Iris pigment epithelial cell (primary cell): ENCODE measurements at places on chromosomes 4 and X.

DNA sequence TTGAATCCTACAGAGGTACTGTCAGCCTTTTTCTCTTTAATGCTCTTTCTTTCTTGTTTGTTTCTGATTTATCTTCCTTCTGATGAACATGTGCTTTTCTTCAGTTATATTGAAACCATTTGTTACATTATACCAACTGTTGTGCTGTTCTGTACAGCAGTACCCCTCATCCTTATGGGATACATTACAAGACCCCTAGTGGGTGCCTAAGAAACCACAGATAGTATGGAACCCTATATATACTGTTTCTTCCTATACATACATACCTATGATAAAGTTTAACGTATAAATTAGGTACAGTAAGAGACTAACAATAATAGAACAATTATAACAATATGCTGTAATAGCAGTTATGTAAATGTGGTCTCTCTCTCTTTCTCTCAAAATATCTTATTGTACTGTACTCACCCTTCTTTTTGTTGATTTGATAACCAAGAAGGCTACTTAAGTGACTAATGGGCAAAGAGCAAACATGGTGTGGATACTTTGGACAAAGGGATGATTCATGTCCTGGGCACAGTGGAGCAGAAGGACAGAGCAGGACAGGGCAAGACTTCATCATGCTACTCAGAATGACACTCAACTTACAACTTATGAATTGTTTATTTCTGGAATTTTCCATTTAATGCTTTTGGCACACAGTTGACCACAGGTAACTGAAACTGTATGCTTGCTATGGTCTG, 10.7 kb upstream of the YIPF7 start:
- DNase-seq: no peak

DNA sequence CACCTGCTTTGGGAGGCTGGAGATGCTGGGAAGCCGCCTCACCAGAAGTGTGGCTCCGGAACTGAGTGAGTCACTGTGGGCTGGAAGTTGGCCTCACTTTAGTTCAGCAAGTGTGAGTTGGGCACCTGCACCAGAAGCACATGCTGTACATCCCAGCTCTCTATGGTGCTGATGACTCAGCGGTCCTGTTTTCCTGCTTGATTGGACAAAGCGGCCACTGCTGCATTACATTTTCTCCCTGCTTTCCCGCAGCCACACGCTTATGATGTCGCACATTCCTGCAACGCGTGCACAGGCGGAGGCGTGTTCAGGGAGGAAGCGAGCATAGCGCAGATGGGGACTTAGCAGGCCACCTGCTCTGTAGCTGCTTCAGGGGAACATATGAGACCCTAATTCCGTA, 26.7 kb upstream of the CLDN34 start:
- DNase-seq: peak; percentile 75

DNA sequence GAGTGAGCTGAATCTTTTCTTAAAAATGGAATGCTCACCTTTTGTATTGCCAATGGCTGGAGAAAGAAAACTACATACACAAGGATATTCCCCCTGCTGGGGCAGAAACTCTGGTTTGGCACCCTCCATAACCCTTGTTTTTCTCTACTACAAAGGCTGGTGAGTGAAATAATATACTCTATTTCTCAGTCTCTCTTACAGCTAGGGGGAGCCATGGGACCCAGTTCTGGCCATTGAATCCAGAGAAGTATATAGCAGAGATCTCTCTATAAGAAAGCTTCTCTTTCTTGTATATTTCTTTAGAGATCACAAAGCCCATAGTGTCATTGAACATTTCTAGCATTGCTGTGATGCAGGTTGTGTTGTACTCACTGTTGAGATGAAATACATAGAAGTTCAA, 49.8 kb downstream of the SMPX start:
- DNase-seq: no peak

DNA sequence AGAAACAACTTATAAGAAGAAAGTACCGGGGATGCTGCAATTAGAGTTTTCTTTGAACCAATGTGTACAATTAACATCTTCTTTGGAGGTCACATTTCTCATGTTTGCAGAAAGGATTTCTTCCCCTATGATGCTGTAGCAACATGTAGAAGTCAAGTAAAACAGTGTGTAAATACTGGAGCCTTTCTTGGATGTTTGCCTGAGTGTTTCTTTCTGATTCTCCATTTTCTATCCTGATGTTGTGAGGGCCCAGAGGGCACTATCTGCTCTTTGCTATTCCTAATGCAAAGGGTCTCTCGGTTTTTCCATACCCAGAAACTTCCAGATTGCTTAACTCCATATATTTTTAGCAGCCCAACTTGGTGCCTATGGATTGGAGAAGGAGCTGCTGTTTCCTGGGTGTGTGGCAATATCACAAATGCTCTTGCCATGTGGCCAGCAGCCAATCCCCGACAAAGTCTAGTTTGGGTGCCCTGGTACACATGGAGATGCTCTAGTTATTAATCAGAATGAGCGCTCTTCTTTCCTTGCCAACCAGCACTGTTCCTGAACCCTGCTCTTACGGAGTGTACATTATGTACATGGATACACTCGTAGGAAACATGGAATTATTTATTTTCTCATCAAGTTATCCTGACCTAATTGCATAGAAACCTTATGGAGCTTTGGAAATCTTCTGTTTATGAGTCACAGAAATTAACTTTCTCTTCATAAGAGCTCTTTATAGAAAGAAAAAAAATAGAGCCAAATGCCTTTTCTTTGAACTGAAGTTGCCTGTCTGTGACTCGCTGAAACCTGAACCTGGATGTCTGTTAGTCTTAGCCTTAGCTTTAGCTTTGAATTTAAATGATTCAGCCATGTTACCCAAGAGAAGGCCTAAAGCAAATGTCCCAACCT, 67.0 kb upstream of the GPC4 start:
- peak; percentile 20 for DNase-seq

DNA sequence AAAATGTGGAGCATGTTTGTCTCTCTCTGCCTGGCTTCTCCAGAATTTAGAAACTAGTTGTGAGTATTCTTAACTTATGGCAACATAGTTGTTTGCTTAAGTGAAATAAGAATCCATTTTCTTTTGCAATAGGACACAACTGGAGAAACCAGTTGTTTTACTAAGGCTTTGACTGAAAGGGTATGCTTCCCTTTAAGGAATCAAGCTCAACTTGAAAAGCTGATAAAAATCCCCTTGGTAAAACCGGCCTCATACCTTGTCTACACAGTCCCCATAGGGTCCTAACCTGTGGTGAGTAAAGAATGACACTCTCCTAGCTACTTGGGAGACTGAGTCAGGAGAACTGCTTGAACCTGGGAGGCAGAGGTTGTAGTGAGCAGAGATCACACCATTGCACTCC, 139.8 kb downstream of the NR3C2 start:
- no peak for DNase-seq

GRCh38 chr4:1130316-1131186, 17.2 kb upstream of the RNF212 start:
- peak; percentile 75 for DNase-seq

- peak; percentile 45 for DNase-seq
Measured at GRCh38 chrX:121122332-121122731, 74.9 kb downstream of the GLUD2 start.

DNA sequence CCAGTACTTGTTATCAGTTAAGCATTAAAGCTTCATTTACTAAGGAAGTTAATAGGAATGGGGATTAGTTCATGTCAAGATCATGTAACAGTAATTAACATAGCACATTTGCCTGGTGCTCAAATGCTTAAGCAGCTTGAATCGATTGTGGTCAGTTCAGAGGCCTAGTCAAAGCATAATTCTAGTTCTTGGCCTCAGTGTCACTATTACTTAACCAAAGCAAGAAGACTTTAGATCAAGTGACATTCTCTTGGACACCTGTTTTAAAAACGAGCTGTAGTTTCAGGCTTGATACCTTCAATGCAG, 115.2 kb upstream of the BMPR1B start:
- DNase-seq: peak; percentile 38

DNA sequence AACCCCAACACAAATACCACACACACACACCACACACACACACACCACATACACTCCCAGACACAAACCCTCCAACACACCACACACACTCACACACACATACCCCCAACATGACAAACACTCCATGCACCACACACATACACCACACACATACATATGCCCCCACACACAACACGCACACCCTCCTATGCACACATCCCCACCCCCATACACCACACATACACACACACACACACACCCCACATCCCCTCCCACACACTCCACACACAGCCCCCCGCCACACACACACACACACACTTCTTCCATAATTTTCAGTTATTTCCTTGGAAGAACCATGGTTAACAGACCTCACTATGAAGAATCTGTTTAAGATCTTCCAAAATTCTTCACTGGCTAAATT, 173.5 kb upstream of the KCNIP4 start:
- no peak for DNase-seq

DNA sequence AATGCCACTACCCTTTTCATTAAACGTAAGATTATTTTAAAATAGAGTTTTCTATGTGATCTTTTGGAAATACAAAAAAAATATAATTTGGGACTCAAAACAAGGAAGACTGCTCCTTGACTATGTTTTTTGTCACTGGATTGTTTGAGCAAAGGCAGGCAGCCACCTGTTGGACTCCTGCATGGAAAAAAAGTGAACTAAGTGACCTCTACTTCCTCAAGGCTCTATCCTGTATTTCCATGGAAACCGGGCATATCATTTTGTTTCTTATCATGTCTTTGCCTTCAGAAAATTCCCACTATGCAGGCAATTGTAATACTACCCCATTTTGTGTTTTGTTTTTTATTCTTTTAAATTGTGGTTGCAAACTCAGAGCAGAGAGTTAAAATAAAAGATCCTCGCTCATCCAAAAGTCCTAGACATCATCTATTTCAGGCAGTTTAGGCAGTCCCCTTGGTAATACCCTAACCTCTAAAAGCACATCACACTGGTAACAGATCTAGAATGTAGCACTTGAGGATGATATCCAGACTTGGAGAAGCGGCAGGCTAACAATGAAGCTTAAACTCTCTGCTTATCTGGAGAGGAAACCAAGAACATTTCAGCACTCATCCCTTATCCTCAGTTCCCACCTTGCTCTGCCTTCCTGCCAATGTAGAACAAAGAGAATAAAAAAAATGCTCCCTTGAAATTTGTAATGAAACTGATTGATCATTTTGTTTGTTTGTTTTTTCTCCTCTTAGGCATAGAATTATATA, 165.7 kb downstream of the BANK1 start:
- no peak for DNase-seq

DNA sequence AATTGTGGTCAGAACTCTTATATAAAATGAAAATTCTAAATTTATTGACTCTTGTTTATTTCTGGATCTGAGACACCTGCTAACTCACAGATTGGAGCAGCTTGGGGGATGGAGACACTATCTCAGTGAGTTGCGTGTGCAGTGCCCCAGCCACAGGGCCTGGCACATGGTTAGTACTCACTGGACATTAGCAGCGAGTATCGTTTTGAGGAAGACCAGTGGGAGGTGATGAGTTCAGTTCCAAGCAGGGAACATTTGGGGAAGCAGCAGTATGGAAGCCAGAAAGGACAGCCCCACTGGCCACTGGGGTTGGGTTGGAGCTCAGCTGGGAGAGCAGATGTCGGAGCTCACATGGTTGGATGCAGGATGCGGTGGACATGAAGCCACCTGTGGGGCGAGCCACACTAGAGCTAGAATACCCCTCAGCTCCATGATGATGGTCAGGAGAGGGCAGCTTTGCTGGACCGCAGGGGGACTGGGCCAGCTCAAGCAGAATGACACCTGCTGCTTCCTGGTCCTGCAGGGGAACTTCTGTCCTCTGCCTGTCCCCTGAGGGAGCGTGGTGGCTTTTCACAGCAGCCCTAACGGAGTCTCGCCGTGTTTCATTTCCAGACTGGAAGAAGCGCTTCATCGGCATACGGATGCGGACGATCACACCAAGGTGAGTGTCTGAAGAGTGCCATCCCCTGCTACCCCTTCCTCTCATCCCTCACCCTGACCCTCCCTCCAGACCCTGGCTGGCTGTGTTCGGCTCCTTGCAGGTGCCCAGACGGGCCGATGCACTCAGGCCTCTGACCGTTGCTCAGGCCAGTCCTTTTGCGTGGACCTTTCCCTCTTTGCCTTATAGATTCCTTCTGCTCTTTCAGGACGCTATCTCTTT, 32.5 kb downstream of the HTRA3 start:
- no peak for DNase-seq

DNA sequence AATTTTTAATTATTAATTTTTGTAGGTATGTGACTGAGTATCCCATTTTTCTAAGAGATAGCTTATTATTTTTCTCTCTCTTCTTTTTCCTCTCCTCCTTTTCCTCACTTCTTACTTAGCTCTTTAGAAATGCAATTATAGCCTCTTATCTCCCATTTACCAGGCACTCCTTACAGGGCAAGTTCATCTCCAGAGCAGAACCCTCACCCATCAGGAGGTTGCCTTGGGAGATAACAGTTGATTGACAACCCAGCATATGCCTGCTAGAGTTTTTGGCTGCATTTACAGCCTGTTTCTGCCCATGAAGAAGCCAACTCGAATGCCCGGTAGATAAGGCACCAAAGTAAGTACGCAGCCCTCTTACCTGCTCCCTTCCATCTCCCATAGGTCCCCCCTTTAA, 572.9 kb upstream of the ZFP42 start:
- DNase-seq: no peak

GRCh38 chrX:30085571-30085970, 129.8 kb upstream of the MAGEB2 start:
- no peak for DNase-seq

DNA sequence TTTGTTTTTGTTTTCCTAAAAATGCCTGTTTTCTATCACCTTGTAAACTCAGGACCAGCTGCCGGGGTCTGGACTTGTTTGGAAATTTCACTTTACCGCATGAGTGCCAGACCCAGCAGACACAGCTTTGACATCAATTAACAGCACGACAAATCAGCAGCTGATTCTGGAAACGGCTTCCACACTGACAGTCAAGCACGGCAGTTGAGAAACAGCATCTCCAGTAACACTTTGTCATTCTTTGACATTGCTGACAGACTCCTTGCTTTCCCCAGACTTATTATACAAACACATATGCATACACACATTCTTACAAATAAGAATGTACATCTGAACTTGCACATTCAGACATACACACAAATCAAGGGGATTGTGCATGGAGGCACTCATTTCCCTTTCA, 1017.6 kb upstream of the HS3ST1 start:
- no peak for DNase-seq

GRCh38 chr4:966266-967112, 6.9 kb downstream of the DGKQ start:
- DNase-seq: no peak

DNA sequence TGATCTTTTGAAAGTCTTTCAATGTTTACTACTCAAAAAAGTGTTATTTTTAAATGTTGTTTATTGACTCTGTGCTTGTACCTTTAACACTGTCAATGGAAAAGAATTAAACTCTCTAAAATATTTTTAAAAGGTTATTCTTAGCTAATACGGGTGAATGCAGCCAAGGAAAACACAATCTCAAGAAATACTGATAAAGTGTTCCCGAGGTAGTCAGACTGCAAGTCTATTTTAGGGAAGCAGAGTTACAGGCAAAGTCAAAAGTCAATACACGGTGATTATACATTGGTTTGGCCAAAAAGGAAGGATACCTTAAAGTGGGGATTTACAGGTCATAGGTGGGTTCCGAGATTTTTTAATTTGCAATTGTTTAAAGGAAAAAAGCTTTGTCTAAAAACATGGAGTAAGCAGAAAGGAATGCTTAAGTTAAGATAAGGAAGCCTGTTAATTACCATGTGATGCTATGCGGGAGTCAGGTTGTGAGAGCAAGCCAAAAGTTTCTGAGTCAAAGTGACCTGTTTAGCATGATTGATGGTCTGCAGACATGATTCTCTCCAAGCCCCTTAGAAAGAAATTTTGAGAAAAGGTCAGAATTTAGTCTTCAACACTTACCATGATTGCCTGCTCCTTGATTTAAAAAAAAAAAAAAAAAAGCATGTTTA, 288.4 kb downstream of the KLHL4 start:
- DNase-seq: no peak

GRCh38 chr4:7124689-7125442, 57.0 kb upstream of the GRPEL1 start:
- peak; percentile 96 for DNase-seq
